OCI-M1 (cell line): ENCODE measurements at places on chromosomes 2 and 18.
A peak's percentile ranks its signal among the peaks of the same experiment; 100 is the strongest.

GRCh38 chr18:56256659-56257058 is 381.7 kb downstream of the TXNL1 start:
- no peak for DNase-seq

DNA sequence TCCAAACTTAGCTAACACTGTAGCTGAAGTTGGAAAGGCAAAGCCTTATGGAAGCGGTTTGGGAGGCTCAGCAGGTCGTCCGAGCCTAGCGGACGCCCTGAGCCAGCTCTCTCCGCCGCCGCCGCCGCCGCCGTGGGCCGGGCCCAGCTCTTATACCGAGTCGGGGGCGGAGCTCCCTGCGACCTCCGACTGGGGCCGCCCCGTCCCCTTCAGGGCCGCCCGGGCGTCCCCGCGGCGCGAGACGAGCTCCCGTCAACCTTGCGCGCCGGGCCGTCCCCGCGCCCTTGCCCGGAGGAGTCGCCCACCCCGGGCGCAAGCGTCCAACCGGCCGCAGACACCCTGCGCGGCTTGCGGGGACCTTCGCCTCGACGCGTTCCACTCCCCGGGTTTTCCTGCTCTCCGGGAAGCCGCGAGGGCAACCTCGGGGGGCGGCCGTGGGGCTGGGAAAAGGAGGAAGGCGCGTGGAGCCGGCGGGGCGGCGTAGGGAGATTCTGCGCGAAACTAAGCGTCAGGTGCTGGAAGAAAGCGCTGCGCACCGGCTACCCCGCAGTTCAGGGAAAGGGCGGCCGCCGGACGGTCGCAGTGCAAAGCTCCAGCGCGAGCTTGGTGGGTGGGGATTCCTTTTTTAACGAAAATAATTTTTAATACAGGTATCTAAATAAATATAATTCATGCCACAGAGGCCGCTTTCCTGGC is at the start of gene SLC40A1:
TSS of gene SLC40A1 (minus strand) at position 129 of the 696 bp plus-strand sequence. CDS start 326 bp downstream, outside the sequence.
- DNase-seq, result peak; percentile 87

DNA sequence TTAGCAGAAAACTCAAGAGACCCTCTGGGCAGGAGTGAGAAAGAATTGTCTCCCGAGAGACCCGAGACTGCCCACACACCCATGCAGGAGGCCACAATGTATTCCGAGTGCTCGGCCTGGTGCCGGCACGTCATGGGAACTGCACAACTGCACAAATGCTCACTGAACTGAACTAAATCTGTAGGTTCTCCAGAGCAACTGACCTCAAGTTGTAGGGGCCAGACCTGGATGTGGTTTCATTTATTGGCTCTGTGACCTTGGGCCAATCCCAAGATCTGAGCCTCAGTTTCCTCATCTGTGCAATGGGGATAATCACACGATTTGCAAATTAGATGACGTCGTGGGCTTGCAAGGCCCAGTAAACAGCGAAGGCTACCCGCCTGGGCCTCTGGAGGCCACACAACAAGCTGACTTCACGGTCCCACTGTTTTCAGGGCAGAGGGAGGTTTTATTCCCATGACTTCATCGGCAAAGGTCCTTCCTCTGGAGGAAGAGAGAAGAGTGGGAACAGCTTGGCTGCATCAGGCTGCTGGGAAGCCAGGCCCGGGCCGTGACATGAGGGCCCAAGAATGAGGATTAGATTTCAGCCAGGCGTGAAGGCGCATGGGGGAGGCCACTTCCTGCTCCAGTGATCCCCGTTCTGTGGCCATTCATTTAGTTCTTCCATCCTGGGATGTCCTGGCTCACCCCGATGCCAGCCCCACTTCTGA is 3.6 kb upstream of the ERFE start:
- no peak for DNase-seq

DNA sequence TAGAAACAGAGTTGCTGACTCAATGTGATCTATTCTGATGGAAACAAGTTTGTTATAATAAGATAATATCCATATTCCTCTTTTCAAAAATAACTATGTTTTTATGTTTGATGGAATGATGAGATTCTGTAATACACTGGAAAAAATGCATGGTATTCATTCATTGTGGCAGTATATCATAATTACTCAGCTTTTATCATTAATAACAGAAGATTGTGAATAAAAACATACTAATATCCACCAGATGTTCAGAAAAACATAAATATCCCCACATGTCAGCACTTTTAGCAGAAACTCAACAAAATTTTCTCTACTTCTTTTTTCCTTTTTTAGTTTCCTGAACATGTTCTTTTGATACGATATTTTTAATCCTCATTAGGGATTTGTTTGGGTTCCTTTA is 130.9 kb upstream of the CAVIN2 start:
- no peak for DNase-seq

DNA sequence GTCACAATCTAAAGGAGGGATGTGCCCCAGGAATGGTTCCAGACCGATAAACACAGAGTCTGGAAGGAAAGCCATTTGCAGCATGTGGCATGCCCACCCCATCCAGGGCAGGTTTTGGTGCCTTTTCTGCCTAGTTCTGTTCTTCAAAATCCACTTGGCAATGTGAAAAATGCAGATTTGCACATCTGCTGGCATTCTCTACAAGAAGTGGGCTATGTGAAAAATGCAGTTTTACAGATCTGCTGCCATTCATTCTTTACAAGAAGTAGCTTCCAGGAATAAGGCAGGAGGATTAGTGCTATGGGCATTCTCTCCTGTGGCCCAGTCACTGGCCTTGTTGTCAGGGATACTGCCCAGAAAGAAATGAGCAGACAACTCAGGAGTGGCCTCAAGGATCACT is 68.1 kb downstream of the C1D start:
- DNase-seq, result no peak

GRCh38 chr18:55064760-55065159 is 105.5 kb upstream of the CCDC68 start:
- DNase-seq, result peak; percentile 24

DNA sequence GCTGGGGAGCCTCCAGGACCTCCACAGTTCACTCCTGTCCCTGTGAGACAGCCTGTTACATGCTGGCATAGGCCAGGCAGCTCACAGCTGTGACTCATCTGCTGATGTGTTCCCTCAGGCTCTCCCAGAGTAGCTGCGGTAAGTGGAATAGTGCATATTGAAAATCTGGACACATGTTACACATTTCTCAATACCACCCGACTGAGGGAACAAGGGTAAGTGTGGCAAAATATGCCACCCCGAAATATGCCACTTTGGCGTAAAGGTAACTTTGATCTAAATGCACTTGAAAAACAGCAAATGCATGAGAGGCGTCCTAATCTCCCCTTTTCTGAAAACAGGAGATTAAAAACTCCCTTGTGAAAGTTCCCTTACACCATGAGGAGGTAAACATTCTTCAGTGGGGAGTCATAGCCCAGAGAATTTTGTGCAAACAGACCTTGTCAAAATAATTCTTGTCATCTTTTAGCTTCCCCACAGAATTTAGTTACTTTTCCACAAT is 557.9 kb downstream of the CCDC85A start:
- no peak for DNase-seq

- DNase-seq, result peak; percentile 58
These were observed 17.0 kb downstream of the MBOAT2 start for GRCh38 chr2:8986327-8986976.

- peak; percentile 84 for DNase-seq
These were observed 10.2 kb downstream of the C18orf32 start for GRCh38 chr18:49476664-49477411.

GRCh38 chr18:74123200-74123599 is 24.4 kb downstream of the FBXO15 start:
- DNase-seq, result no peak

GRCh38 chr2:121793816-121794215 is 38.4 kb downstream of the TSN start:
- DNase-seq, result no peak

DNA sequence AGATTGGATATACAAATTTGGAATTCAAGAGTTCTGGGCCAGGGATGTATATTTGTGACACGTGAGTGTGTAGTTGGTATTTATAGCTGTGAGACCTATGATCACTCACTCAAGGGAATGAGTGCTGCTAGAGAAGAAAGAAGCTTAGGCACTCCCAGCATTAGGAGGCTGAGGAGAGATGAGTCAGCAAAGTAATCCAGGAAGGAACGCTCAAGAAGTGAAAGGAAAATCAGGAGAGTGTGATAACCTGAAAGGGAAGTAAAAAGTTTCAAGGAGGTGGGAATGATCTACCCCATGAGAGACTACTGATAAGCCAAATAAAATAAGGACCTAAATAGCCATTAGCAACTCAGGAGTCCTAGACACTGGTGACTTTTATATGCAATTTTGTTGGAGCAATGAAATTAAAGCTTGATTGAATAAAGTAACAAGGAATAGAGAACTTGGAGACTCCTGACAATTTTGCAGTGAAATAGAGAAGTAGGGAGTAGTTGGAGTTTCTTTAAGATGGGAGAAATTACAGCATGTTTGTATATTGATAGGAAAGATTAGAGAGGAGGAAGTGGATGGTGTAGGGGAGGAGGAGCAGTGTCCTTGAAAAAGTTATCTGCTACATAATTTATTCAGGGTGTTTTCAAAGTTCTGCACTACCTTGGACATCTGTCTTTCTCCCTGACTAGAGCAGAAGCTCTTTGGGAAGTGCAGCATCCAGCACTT is 89.9 kb downstream of the UBE2E3 start:
- DNase-seq, result peak; percentile 71

GRCh38 chr2:239215136-239215925 is 185.5 kb downstream of the HDAC4 start:
- no peak for DNase-seq

GRCh38 chr2:133676392-133677130 is 108.3 kb upstream of the NCKAP5 start:
- peak; percentile 55 for DNase-seq

- DNase-seq, result peak; percentile 32
These were observed 31.1 kb upstream of the PNO1 start for GRCh38 chr2:68126561-68126960.

GRCh38 chr2:37870829-37871228 is 54.3 kb upstream of the RMDN2 start:
- no peak for DNase-seq

GRCh38 chr2:42545841-42546390 is 22.5 kb upstream of the MTA3 start:
- no peak for DNase-seq

DNA sequence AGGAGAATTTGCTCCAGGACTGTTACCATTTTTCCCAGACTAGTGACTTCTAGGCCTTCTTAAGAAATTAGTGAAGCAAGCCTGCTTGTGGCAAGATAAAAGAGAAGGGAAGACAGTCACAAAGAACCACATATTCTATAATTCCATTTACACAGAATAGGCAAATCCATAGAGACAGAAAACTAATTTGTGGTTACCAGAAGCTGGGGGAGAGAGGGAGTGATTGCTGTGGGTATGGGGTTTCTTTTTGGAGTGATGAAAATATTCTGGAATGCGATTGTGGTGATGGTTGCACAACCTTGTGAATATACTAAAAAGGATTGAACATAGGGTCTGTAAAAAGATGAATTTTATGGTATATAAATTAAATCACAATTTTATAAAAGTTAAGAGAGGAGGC is 37.5 kb upstream of the SIX2 start:
- DNase-seq, result no peak

- DNase-seq, result peak; percentile 15
These were observed 68.2 kb downstream of the UBR3 start for GRCh38 chr2:169895294-169895985.

DNA sequence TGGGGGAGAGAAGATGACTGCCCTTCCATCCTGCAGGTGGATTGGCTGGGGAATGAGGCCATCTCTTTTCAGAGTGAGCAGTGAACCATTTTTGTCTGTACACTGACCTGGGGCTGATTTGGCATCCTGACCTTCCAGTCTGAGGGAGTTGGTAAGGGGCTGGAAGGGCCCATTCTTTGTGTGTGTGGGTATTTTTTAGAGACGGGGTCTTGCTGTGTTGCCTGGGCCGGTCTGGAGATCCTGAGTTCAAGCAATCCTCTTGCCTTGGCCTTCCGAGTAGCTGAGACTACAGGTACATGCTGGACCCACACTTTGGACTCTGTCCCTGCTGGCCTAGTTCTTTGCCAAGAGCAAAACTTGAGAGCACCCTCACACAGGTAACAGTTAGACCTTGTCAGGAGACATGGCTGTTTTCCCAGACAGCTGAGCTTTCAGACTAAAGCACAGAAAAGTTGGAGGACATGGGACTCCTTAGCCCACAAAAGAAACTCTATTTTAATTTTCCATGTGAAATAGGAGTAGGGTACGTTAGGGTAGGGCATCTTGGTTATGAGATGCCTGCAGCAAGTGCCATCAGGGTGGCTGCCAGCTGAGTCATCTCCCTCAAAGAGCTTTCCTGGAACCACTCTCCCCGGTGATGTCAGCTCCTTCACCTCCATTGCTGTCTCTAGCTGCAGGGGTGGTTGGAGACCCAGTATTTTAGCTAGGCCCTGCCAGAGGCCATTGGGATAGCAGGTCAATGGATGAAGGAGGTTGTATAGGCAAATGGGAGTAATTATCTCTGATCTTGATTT is 60.7 kb downstream of the DGKD start:
- no peak for DNase-seq

DNA sequence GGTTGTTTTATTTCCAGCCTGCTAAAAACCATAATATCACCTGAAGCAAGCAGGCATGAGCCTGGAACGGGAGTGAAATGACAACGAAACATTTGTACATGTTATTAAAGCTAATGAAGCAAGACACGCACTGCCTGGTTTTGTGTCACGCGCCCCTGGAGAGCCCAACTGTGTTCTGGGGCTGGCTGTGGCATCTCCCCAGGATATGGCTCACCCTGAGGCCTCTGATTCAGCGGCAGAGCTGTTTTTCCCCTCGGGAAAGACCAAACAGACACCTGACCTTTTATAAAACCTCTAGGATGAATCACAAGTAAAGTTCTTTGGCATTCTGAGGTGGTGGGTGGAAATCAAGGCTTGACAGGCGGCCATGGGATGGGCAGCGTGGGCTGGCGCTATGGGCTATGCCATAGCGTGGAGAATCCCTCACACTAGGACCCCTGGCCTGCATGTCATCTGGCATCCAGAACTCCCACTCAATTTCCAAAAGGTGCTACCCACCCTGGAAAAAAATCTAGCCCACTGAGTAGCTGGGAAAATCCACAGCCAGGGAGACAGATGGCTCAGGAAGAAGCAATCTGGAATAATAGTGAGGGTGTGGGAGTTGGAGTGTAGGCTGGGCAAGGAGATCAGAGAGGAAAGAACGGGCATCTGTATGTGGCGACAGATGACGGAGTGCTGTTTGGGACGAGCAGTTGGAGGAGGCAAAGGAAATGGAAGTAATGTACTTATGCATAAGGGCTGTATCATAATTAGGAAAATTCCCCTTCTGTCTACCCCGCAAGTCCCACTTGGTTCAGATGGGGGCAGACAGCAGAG is 262.0 kb downstream of the AFF3 start:
- DNase-seq, result no peak
